Stimulated activated CD8-positive, alpha-beta memory T cell treated with anti-CD3 and anti-CD28 coated beads, Interleukin-4, amount 100 ng/mL, for 1 hour (primary cell): ENCODE measurements at places on chromosomes 1 and 21.

- DNase-seq: no peak
These were observed 160.7 kb downstream of the HHIPL2 start for GRCh38 chr1:222387007-222387814.

GRCh38 chr1:158353303-158354075 is at the start of gene CD1E:
Gene CD1E (plus strand): TSS chr1:158353894. CDS start chr1:158353989, 95 bp downstream.
- DNase-seq: no peak

GRCh38 chr1:240116831-240117769 is 25.4 kb downstream of the FMN2 start:
- no peak for DNase-seq

GRCh38 chr1:90048043-90048442 is 53.1 kb downstream of the ZNF326 start:
- no peak for DNase-seq

DNA sequence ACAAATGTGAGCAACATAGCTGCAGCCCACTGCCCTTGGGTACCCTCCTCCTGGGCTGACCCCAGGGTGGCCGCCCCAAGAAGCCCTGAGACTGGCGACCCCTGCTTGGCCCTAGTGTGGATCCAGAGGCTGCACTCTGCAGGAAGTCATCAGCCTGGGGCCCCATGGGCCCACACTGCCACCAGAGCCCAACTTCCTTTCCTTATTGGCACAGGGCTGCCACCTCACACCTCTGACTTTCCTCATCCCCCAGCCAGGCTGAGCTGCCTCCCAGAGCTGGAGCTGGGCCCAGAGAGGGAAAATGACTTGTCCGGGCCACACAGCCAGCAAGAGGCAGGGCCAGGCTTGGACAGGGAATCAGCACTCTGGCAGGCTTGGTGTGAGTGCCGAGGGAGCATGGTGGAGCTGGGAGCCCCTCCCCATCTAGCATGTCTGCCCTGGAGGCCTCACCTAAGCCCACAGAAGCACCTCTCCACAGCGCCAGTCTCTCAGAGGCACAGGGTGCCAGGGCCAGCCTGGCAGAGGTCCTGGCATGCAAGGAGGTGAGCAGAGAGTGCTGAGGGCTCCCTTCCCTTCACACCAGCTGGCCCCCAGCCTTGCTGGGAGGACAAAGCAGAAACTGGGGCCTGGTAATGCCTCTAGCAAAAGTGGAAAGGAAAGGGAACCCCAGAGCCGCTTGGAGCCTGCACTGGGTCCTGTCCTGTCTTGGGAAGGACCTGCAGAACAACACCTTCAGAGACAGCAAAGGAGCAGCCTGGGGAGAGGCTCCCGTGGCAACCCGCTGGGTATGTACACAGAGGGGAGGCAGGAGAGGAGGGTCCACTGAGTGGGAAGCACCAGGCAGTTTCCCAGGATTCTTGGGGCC is 3.2 kb downstream of the RAP1GAP start:
- DNase-seq: no peak

- no peak for DNase-seq
These were observed 176.8 kb upstream of the POU3F1 start for GRCh38 chr1:38223391-38223790.

DNA sequence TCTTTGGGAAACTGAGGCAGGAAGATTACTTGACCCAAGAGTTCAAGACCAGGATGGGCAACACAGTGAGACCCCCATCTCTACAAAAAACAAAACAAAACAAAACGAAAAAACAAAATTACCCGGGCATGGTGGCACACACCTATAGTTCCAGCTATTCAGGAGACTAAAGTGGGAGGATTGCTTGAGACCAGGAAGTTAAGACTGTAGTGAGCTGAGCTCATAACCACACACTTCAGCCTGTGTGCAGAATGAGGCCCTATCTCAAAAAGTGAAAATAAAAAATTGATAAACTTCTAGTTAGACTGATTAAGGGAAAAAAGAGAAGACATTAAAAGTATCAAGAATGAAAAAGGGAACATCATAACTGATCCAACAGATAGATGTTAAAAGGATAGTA is 154.0 kb downstream of the RHOU start:
- DNase-seq: no peak

DNA sequence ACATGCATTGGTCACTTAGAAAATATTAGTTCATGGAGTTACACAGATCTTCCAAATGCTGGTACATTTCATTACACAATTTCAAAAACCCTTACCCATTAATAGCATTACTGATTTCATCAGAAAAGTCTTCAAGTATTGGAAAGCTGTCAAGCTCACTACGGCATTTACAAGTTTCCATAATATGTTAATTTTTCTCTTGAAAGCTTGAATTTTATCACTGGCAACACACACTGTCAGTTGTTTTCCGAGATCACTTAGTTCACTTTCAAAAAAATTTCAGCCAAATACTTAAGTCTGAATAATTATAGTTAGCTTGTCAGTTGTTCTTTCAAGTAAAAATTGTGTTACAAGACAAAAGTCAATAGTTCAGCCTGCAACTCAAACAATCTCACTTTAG is 18.0 kb downstream of the ASTN1 start:
- no peak for DNase-seq

DNA sequence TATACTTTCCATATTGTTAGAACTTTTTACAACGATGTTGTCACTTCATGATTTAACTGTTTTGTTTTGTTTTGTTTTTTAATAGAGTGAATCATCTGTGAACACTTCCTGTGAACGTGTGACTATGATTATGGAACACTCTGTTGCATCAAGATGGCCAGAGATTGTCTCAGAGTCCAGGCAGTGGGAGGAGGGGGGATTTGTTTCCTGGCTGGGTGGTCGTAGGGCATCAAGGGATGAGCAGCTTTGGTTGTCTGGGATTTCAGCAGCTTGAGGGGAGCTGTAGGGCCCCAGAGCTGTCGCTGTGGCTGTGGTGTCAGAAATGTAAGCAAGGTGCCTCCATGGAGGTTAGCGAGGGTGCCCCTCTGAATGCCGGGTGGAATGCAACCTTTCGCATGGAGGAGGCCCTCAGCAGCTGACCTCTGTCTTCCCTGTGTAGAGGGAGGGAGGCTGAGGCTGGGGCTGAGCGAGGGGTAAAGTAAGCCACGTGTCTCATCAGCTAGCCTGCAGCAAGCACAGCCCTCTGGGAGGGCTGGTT is 21.4 kb downstream of the NEK2 start:
- DNase-seq: no peak

DNA sequence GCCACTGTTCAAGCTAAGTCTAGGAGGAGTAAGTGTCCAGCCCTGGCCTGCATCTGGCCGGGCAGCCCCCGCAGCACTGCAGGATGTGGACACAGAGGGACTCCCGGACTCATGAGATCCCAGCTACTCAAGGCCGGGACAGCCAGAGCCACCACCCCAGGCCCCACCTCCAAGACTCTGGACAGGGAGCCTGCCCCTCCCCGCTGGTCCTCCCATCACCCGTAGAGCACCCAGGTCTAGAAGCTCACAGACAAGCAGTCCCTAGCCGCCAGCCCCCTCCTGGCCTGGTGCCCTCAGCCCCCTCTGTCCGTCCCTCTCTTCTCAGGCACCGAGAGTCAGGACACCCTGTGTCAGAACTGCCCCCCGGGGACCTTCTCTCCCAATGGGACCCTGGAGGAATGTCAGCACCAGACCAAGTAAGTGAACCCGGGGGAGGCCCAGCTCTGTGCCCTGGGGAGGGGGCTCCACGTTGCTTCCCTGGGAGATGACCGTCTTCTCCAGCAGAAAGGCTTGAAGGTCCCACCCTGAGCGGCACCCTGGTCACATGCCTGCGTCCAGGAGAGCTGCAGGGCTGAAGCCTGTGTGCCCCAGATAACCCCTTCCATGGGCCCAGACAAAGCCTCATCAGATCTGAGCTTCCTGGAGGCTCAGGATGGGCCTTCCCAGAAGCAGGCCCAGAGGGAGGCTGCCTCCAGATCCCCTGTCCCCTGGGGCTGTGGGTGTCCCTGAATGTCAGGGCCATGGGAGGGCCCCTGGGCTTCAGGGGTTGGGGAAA is 4.3 kb downstream of the TNFRSF14 start:
- no peak for DNase-seq

- DNase-seq: no peak
These were observed 86.7 kb downstream of the NFIA start for GRCh38 chr1:61169045-61169444.

DNA sequence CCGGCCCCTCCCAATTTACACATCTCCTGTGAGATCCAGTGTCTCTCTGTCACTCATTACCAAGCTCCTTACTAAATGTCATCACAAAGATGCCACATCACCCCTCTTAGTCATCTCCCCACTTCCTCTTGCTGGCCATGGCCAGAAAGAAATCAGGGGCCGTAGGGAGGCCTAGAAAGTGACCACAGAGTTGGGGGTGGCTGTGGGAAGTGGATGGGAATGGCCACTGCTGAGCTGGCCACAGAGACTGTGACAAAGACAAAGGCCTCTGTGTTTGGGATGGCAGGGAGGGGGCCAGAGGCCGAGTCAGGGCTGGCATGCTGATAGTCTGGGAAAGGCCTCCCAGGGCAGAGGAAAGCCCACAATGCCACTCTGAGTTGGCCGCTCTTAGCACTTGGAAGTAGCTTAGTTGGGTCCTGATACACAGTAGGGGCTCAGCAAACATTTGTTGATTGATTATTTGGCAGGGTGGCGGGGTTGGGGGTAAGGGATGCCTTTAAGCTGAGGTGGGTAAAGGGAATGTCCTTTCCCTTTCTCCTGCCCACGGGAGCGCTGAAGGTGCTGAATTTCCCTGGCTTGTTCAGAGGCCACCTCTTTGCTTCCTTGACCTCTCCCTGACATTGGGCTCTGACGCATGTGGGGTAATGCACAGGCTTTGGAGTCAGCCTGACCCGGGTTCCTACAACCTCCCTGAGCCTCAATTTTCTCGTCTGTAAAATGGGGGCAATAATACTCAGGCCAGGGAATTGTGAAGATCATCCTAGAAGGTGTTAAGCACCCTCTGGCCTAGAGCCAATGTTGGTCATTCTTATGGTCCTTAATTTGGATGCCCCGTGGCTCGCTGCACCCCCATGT is 13.2 kb downstream of the NAV1 start:
- DNase-seq: no peak

DNA sequence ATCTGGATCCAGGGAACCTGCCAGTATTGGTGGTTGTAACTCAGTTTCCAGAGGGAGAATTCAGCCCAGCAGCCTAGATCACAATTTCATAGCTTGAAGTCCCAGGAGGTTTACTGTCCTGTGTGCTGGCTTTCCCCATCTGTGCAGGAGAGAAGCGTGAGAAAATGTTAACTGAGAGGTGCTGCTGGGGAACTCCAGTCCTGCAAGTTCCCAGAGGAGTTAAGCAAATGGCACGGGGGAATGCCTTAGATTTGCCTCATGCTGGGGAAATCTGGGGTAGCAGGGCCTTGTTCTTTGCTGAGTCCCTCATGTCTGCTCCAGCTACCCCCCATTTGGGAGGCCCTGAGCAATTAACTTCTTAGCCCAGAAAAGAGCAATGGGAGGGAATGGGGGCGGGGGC is 25.1 kb upstream of the SLAMF6 start:
- DNase-seq: no peak

DNA sequence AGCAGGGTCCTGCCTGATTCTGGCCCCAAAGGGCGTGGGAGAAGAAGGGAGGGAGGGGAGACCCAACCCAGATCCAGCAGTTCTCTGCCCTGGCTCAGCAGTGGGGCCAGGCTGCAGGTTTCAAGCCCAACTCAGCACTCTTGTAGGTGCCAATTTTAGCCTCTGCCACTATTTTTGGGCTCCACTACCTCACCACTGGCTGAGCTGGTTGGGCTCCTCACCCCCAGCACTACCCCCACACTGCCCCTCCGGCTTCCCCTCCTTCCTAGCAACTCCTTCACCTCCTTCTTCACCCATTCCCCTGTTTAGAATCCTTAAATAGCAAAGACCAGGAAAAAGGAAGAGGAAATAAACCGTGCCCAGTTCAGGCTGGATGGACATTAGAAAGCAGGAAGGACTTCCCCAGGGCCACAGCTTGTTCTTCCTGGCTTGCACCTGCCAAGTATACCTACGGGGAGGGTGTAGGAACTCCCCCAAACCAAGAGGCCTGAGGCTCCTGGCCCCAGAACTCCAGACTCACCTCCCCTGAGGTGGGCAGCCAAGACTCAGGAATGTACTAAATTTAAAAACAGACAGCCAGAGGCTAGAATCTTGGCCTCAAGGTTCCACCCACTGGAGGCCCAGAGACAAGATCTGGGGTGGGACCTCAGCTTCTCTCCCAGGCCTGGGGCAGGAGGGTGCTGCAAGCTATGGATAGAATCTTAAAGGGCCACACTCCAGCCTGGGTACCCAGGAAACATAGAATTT is 1.4 kb upstream of the ARHGEF2 start:
- no peak for DNase-seq

- no peak for DNase-seq
These were observed 17.3 kb downstream of the SARS1 start for GRCh38 chr1:109231066-109231465.

DNA sequence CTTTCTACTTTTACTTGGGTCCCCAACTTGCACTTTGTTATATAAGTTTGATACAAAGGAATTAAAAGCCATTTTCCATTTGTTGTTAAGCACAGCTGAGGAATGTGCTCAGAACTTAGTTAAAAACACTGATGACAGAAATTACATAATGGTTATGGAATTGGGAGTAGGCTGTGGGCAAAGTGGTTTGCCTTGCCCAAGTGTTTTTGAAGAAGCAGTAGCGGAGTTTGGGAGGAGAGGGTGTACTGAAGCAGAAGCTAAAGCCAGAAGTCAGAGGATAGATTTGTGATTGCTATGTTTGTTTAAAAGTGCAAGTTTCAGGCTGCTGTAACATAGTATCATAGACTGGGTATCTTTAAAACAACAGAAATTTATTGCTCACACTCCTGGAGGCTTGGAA is 391.8 kb downstream of the DUSP10 start:
- no peak for DNase-seq

- DNase-seq: no peak
These were observed 9.1 kb downstream of the SGIP1 start for GRCh38 chr1:66542811-66543767.

- DNase-seq: no peak
These were observed 179.6 kb downstream of the DHRS3 start for GRCh38 chr1:12438349-12438924.

DNA sequence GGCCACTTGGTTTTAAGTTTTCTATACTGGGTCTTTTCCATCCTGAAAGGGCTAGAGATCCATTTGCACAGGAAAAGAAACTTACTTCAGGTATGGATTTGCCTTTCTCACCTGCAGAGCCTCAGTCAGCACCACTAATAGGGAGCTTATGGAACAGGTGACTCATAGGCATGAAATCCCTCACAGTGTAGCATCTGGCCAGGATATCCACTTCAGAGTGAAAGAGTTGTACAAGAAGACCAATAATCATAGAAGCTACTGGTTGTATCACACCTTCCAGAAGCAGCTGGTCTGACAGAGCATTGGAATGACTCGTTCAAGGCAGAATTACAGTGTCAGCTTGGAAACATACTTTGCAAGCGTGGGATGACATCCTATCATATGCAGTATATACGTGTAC is 26.3 kb upstream of the SYT14 start:
- DNase-seq: no peak

- no peak for DNase-seq
These were observed 9.5 kb downstream of the ACTL8 start for GRCh38 chr1:17764591-17764990.
